ENCODE measurements at places on chromosomes 12 and 14. TPM values are rescaled to one million over a fixed set of nuclear protein-coding genes. Genes with fewer than 3 reads are reported as not detected.
A peak's percentile ranks its signal among the peaks of the same experiment; 100 is the strongest.

DNA sequence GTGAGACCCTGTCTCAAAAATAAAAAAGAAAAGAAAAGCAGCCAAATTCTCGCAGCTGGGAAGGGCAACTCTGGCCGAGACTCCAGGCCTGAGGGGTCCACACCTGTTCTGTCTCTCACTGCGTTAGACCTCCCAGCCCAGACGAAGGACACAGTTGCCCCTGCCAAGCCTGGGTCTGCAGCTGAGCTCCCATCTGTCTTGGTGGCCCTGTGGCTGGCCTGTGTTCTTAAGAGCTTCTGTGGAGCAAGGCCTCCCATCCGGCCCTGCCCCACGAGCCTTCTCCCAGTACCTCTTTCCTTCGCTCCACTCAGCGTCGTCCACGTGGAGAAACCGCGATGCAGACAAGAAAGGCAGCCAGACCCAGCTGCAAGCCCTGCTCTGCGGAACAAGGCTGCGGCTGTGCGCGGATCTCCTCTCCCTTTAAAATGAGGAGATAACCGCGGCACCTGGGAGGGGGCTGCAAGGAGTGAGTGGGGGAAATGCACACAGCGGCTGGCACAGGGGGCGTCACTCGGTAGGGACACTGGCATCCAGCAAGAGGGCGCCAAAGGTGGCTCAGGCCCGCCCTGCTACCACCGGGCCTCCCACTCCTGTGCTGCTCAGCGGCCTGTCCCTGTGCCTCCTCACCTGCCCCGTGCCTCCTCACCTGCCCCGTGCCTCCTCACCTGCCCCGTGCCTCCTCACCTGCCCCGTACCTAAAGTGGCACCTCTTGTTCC, 42.4 kb downstream of the LRRC74A start:
- peaks cover 3% of the 10 kb centered on the region for H3K4me1 ChIP-seq
- no peak overlapping the region for H3K4me3 ChIP-seq
- DNase-seq = peak; percentile 50
- no peaks in the 10 kb centered on the region for H3K36me3 ChIP-seq
- no peaks in the 10 kb centered on the region for H3K27me3 ChIP-seq

DNA sequence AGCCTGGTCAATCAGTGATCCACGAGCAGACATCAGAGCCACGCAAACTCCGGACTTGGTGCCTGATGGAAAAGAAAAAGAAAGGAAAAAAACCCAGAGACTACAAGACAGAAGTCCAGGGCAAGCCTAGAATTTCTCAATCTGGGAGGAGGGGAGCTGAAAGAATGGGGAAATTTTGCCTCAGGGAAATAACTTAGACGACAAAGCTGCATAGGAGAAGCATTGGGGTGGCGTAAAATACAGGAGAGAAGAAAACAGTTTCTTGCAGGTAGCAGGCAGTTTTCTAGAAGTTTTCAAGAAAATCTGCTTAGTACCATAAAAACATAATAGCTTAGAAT, 2.6 kb upstream of the SLC11A2 start:
- no peak for DNase-seq
- no peaks in the 10 kb centered on the region for H3K36me3 ChIP-seq
- H3K4me3 ChIP-seq = no peak overlapping the region
- H3K27ac ChIP-seq = no peak overlapping the region
- peaks cover 3% of the 10 kb centered on the region for H3K4me1 ChIP-seq

DNA sequence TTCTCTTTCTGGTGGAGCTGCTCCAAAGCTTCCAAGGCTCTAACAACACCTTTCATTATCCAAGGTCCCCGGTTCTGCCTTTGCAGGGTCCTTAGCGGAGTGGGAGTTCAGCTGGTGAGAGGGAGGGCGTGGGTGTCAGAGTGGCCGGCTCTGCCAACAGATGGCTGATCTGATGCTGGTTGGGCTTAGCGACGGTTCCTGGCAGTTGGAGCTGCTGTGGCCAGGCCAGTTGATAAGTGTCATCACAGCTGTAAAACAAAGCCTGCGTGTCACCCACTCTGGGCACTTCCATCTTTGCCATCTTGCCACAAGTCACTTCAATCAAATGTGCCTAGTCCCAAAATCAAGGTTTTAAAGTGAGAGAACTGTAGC, 36.3 kb downstream of the RIN3 start:
- no peak for DNase-seq
- H3K27me3 ChIP-seq = no peaks in the 10 kb centered on the region
- no peak overlapping the region for H3K4me3 ChIP-seq
- no peaks in the 10 kb centered on the region for H3K4me1 ChIP-seq

DNA sequence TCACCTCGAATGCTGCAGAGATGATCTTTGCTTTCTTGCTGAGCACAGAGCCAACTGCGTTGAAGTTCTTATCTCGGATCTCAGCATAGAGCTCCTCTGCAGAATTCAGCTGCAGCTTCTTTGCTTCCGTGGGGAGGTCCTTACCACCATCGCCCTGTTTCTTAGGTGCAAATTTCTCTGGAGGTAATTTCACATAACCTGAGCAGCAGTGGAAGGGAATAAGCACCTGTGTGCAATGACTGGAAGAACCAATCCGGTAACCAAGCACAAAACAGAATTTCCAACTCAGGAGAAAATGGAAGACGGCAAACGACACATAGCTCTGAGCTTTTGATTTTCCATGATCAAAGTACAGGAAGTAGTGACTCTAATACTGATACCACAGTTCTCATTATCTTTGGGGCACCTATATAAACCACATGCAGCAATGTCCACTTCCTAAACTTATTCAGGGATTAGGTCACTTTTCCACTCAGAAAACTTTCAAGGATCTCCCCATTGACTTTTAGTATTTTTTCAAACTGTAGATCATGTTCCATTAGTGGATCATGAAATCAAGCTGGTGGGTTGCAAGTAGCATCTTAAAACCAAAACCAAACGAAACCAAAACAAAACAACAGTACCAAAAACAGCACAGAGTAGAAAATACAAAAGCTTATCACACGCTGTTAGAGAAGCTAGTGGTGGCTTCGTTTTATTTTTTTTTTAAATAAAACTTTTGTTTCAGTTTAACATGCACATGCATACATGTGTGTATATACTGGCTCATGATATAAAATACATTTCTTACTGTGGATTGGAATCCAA, 18.9 kb upstream of the DIABLO start:
- no peaks in the 10 kb centered on the region for H3K27me3 ChIP-seq
- no peaks in the 10 kb centered on the region for H3K4me1 ChIP-seq
- H3K4me3 ChIP-seq = no peak overlapping the region
- H3K27ac ChIP-seq = no peak overlapping the region
- no peak for DNase-seq

GRCh38 chr12:21416511-21417121, 20.8 kb upstream of the PYROXD1 start:
- H3K36me3 ChIP-seq = no peaks in the 10 kb centered on the region
- H3K4me3 ChIP-seq = no peak overlapping the region
- no peak overlapping the region for H3K27ac ChIP-seq
- H3K4me1 ChIP-seq = no peaks in the 10 kb centered on the region
- H3K27me3 ChIP-seq = no peaks in the 10 kb centered on the region

DNA sequence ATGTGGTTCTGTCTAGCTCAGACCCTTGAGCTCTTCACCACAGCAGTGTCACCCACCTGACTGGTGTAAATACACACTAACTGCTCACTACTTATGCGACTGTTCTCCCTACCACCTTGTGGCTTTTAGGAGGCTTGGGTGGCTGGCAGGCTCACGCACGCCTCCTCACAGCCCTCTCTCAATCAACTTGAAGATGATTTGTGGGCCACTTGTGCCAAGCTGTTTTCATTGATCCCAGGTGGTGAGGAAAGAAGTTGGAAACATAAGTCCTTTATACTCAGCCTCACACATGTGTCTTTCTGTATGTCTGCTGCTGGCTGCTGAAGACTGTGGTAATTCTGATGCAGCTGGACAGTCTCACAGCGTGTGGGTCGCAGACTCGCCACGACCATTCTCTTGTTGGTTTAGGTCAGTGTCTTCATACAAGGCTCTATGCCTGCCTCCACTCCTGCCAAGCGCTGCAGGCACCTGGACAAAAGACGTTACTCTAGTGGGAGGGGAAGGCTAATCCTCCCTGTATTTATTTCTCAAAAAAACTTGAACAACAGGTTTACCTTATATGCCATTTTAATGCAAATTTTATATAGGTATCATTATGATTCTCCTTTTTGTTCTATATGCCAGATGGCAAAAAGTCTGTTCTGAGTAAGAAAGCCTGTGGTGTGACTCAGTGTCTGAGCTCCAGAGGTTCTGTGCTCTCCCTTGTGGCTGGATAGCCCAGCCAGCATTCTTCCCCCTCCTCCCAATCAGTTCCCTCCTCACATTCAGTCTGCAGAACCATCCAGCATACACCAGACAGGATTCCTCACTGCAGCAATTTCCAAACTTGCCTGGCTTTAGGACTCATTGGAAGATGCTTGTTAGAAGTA, 115.6 kb downstream of the DIP2B start:
- H3K4me3 ChIP-seq = peak overlapping the region; percentile 12
- DNase-seq = no peak
- no peaks in the 10 kb centered on the region for H3K27me3 ChIP-seq
- H3K36me3 ChIP-seq = no peaks in the 10 kb centered on the region

- H3K4me3 ChIP-seq = no peak overlapping the region
- no peak overlapping the region for H3K27ac ChIP-seq
- no peak for DNase-seq
These were observed 85.9 kb upstream of the NCOR2 start for GRCh38 chr12:124653169-124653931.

- H3K4me3 ChIP-seq = no peak overlapping the region
- no peaks in the 10 kb centered on the region for H3K36me3 ChIP-seq
- no peak overlapping the region for H3K27ac ChIP-seq
- no peaks in the 10 kb centered on the region for H3K27me3 ChIP-seq
- DNase-seq = no peak
- H3K4me1 ChIP-seq = no peaks in the 10 kb centered on the region
These were observed 56.6 kb downstream of the DRAM1 start for GRCh38 chr12:101933866-101934514.

- peak; percentile 47 for DNase-seq
- H3K27ac ChIP-seq = no peak overlapping the region
- no peaks in the 10 kb centered on the region for H3K27me3 ChIP-seq
These were observed 142.8 kb upstream of the TMCC3 start for GRCh38 chr12:94793191-94793595.

- H3K27me3 ChIP-seq = no peaks in the 10 kb centered on the region
- H3K27ac ChIP-seq = no peak overlapping the region
- peak overlapping the region; percentile 18 for H3K4me3 ChIP-seq
- H3K36me3 ChIP-seq = peaks cover 2% of the 10 kb centered on the region
- H3K4me1 ChIP-seq = peaks cover 9% of the 10 kb centered on the region
These were observed 222.3 kb upstream of the NOS1 start for GRCh38 chr12:117583677-117584225.

Gene C3AR1
- total RNA-seq = not detected

Gene APOF
- total RNA-seq = not detected

Gene PMCH
- not detected for total RNA-seq

All from H9 (cell line).